ENCODE measurements at places on chromosomes 16 and 17. TPM values are rescaled to one million over a fixed set of nuclear protein-coding genes. Genes with fewer than 3 reads are reported as not detected.

- DNase-seq: no peak
Measured at GRCh38 chr17:17729620-17730249, 48.5 kb downstream of the RAI1 start.

- DNase-seq: no peak
Measured at GRCh38 chr17:34589120-34589965, 10.0 kb downstream of the TMEM132E start.

GRCh38 chr17:56624309-56624708 is 30.8 kb downstream of the NOG start:
- no peak for DNase-seq

DNA sequence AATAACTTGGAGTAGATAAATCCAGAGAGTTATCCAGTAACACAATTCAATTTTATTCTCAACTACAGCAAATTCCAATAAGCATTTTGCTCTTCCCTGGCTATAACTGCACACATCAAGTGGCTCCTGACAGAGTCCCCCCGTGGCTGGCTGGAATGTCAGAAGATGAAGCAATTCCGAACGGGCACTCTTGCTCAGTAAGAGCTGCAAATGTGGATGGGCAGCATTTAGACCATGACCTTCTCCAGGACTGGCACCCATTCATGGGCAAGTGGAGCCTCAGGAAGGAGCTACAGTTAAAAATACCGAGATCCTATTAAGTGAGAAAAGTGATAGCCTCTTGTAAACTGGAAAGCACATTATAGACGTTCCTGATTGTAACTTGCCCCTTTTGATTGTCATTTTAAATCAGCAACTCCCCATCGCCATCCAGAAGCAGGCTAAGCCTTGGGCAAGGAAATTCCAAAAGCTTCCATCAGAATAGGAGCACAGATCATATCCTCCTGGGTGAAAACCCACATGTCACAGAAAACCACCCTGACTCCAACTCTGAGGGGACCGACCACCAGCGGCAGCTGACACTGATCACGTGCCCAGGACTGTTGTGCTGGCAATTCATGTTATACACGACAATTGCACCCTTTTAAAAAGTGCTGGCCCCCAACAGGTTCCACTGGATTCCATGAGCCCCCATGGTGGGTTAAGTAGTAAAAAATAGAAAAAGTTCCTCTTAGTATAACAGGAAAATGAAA is 7.1 kb downstream of the UBE2O start:
- no peak for DNase-seq

GRCh38 chr17:17724307-17725010 is 43.2 kb downstream of the RAI1 start:
- DNase-seq: no peak

GRCh38 chr17:75635610-75636202 is 2.5 kb downstream of the SMIM5 start:
- DNase-seq: peak; percentile 40

Gene GRIN2A
- total RNA-seq: 6.9 TPM

Gene HSD17B1
- total RNA-seq: 1.6 TPM

Gene CRYBA1
- not detected for total RNA-seq

Gene CA10
- total RNA-seq: 39.5 TPM

Data from frontal cortex (tissue), 4 donors.